ENCODE measurements at places on chromosomes 1 and 21.

GRCh38 chr21:46368533-46369285, 44.8 kb downstream of the PCNT start:
- DNase-seq: peak; percentile 59

GRCh38 chr1:3998086-3998485, 98.0 kb upstream of the C1orf174 start:
- no peak for DNase-seq

GRCh38 chr1:150628766-150629114, 672 bp downstream of the ENSA start:
- DNase-seq: no peak

DNA sequence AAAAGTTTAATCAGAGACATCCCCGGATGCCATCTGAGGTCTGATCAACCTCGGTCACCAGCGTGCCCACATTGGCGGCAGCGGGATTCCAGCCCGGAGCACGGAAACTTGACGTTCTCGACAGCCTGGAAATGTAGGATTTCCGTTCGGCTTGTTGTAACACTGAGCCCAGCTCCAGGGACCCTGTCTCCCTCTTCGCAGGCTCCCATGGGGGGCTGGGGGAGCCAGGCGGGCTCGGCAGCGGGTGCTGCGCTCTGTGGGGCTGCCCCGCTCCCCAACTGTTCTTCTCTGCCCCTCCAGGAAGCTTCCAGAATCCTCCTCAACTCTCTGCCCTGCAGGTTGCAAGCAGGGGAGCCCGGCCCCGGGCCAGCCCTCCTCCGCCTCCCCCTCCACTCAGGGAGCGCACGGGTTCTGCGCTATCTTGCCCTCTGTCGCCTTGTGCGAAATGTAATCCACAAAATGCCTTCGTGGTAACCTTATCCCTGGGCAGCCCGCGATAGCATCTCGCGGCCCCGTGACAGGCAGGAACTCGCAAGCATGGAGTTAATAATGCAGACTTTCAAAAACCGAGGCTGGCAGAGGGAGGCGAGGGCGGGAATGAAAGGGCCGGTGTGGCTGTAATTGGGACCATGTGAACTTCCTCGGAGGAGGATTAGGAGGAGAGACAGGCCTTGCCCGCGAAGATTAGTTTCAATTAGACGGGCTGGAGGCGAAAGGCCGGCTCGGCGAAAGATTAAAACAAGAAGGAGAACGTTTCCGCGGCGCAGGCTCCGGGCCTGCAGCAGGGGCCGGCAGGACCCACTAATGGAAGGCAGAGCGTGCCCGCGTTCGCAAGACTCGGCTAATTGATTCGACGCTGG, 53.9 kb upstream of the TTC34 start:
- DNase-seq: no peak

DNA sequence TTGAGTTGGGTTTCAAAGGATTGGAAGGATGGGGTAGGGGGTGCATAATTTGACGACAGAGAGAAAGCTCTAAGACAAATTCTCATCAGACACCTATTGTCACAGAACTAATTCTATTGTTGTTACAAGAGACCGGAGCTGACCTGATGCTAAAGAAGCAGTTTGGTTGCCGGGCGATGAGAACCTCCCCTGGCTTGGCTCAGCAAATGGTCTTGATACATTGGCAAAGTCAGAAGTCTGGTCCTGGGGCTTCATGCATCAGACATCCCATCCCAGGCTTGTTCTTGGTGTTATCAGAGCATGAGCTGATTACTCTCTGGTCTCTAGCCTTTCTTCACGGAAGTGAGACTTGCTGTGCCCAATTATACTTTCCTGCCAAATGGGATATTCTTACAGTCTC, 15.4 kb downstream of the TRIM67 start:
- no peak for DNase-seq

GRCh38 chr1:53892911-53893310, 1.1 kb upstream of the DIO1 start:
- DNase-seq: no peak

- DNase-seq: no peak
Observed at GRCh38 chr1:207230441-207230840, 91.0 kb upstream of the CD55 start.

- DNase-seq: no peak
Observed at GRCh38 chr1:169478094-169478672, 7.6 kb downstream of the SLC19A2 start.
